ENCODE measurements at places on chromosomes 4 and X.

DNA sequence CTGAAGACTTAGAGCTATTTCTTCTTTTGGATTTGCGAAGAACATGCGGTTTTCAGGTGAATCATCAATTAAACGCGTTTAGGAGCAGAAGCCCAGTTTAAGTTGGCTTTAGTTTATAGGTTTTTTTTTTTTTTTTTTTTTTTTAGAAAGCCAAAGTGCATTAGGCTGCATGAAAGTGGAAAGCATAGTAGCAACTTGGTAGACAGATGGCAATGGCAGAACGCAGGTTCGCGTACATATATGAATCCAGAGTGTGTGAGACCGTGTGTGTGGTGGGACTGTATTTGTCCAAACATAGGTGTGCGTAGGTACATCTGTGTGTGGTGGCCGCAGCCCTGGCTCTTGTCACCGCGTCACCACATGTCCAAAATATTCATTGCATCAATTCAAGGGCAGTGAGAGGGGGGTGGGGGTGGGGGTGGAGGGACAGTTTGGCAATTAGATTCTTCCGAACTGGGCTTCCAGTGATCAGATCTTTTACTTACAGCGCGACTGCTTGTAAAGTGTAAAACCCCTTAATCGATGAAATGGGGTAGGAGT, 901 bp downstream of the JADE1 start:
- peak; percentile 47 for DNase-seq

DNA sequence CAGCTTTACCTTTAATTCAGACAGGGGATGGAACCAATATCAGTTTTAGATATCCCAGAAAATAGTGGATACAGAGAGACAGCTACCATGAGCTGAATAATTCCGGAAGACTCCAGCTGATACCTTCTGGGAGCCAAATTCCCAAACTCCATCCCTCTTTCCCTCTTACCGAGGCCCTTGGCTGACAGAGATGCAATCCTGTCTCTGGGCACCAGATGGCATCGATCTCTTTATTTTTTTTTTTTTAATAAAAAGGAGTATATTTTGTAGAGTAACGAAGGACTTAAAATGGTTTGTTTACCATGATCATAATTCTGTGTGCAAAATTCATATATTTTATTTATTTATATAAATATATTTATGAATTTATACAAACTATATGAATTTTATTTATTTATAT, 31.0 kb downstream of the RAB40A start:
- DNase-seq, result peak; percentile 11

DNA sequence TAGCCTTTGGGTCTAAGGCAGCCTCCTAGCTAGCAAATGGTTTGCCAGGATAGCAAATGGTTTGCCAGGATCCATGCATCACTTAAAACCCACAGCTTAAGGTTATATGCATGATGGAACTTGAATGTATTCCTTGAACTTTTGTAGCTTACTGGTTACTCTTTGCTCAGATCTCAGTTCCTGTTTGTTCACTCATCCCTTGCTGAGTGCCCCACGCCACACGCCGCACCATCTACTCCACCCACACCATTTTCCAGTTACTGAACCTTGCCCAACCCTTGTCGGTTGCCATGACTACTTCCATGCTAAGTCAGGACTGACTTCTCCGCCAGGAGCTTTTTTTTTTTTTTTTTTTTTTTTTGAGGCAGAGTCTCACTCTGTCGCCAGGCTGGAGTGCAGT, 29.5 kb upstream of the XIAP start:
- no peak for DNase-seq

GRCh38 chr4:166257891-166258290, 384.9 kb downstream of the TLL1 start:
- peak; percentile 70 for DNase-seq

- DNase-seq, result no peak
These were observed 467.4 kb downstream of the TRIML1 start for GRCh38 chr4:188606635-188607034.

- DNase-seq, result no peak
These were observed 798.1 kb downstream of the PDHA2 start for GRCh38 chr4:96637971-96638412.

Data from NCI-H2081 (cell line).